ENCODE measurements at places on chromosomes 4 and X.
A peak's percentile ranks its signal among the peaks of the same experiment; 100 is the strongest.

DNA sequence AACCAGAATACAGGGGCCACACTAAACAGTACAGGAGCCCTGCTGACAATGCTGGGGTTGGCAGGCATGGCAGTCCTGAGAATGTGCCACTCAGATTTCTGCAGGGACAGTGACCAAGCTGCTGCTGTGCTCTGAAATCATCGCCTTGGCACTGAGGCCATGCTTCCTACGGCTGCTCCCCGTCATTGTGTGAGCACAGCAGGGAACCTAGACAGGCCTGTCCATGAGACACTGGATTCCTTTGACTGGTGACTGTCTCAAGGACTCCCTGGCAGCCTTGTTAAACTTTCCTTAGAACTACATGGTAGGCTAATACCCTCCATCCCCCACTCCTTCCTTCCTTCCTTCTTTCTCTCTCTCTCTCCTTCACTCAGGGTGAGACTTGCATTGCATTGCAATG is 111.4 kb downstream of the LUZP4 start:
- no peak for DNase-seq

DNA sequence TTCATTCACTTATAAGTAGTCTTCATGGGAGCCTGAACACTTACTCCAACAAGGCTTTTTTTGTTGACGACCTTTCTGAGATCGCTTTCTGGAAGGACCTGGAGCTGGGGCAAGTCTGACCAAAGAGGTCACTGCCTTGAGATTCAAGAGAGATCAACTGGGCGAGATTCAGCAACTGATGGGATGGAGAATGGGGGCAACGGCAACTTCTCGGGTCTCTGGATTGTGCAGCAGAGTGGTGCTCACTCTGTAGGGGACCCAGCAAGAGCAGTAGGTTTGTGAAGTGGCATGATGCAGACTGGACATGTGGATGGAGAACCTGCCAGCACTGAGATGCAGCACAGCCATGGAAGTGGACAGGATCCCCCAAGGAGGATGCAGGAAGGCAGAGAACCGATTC is 288.1 kb downstream of the EVC2 start:
- no peak for DNase-seq

- DNase-seq, result no peak
Measured at GRCh38 chr4:24890561-24891126, 22.2 kb downstream of the CCDC149 start.

GRCh38 chr4:28386776-28387175 is 1526.1 kb downstream of the STIM2 start:
- DNase-seq, result no peak

DNA sequence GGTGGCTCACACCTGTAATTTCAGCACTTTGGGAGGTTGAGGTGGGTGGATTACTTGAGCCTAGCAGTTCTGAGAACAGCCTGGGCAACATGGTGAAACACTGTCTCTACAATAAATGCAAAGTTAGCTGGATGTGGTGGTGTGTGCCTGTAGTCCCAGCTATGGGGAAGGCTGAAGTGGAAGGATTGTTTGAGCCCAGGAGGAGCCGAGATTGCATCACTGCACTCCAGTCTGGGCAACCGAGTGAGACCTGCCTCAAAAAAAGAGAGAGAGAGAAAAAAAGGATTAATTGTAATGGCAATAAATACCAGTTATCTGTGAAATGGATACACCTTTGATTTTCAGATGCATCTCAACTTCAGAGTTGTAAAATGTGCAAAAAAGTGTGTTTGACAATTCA is 58.8 kb downstream of the SPRY1 start:
- DNase-seq, result no peak

DNA sequence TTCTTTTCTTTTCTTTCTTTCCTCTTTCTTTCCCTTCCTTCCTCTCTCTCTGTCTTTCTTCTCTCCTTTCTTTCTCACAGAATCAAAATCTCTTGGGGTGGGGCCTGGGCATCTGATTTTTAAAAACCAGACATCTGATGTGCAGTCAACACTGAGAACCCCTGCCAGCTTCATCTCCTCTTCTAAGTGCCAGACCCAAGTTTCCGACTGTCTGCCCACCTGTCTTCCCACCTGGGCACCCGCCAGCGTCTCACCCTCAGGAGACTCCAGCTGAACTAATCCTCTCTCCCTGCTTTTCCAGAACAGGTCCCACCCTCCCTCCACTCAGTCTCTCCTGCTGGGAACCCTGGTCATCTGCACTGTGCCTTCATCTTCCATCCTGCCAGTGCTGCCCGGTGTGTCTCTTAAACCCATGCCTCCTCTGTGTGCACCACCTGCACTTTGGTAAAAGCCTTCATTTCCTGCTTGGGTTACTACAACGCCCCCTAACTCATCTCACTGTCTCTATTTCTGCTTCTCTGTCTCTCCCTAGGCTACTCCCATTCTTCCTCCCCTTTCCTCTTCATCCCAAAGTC is 2.8 kb downstream of the SOD3 start:
- DNase-seq, result no peak

DNA sequence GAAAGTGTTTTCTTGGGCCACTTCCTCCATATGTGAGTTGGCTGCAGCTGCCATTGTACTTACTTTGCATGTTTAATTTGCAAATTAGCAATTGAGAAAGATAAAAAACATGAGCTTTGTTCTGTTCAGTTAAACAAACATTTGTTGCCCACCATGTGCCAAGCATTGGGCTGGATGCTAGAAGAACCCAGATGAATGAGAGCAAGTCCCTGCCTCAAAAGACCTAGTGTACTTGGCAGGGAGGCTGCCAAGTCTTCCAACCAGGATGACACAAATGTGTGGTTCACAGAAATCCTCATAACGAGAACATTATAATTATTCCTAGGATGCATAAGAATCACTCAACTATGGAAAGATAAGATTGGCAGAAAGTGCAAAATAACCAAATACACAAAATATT is 66.7 kb downstream of the GPM6A start:
- DNase-seq, result no peak

DNA sequence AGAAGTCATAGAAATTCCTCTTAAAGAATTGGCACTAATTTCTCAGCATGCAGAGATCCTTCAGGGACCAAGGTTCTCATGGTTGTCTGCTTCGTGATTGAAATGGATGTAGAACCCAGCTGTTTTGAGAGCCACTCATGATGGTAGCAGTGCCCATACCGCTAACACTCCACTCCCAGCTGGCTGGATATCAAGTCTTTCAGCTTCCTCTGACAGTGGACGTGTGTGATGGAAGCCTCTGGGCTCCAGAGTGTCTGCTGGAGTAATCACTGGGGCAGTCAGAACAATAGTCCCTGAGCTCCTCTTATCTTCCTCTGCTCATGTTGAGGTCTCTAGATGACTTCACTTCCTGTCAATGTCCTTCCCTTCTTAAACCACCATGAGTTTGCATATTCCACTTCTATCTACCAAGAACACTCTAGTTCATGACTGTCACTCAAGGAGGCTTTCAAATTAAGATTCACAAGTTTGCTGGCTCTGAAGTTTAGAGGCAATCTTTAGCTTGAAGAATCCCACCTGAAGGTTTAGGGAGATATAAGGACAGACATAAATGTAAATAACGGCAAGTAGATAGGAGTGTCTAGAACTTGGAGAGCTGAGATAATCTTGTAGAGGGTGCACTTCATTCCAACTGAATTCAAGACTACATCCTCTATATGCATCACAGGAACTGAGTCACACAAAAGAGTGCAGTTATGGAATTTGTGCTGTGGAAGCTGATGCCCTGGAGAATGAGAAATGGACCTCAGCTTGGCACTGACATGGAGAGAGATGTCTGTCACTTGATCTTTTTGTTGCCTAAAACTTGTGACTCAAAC is 64.5 kb upstream of the WDR1 start:
- DNase-seq, result peak; percentile 90

- no peak for DNase-seq
Measured at GRCh38 chrX:107576841-107577240, 51.5 kb upstream of the PRPS1 start.

- no peak for DNase-seq
Measured at GRCh38 chr4:104915864-104916263, 230.8 kb upstream of the TET2 start.

GRCh38 chrX:13232484-13232883 is 87.4 kb downstream of the ATXN3L start:
- no peak for DNase-seq

GRCh38 chr4:4488405-4489404 is 53.1 kb downstream of the STX18 start:
- DNase-seq, result peak; percentile 59

GRCh38 chrX:128078545-128078944 is 26.3 kb upstream of the ACTRT1 start:
- no peak for DNase-seq

DNA sequence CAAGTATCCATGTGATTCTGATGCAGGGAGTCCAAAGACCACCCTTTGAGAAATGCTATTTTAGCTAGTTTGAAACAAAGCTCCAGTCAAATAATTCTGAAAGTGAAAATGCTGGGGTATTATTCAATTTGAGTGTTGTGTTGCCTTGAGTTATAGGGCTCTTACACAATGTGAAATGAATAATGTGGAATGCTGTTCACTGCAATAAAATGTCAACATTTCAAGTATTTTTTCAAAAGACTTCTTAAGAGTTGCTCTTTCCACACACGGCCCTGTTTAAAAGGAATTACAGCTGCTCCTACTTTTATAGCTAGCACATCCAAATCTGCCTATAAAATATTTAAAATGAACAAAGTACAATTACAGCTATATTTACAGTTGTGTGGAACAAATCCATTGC is 27.5 kb upstream of the PLS3 start:
- no peak for DNase-seq

- DNase-seq, result no peak
Measured at GRCh38 chr4:61841714-61842113, 641.6 kb downstream of the ADGRL3 start.

GRCh38 chrX:17831255-17831654 is 29.8 kb downstream of the RAI2 start:
- DNase-seq, result no peak

- DNase-seq, result no peak
Measured at GRCh38 chr4:95058991-95059390, 301.2 kb downstream of the BMPR1B start.

GRCh38 chr4:175811228-175811627 is 836 bp downstream of the GPM6A start:
- DNase-seq, result no peak

Measured in CMK (cell line).